Bronchial epithelial cell (primary cell): ENCODE measurements at places on chromosomes 1 and 21. TPM values are rescaled to one million over a fixed set of nuclear protein-coding genes. Genes with fewer than 3 reads are reported as not detected.

DNA sequence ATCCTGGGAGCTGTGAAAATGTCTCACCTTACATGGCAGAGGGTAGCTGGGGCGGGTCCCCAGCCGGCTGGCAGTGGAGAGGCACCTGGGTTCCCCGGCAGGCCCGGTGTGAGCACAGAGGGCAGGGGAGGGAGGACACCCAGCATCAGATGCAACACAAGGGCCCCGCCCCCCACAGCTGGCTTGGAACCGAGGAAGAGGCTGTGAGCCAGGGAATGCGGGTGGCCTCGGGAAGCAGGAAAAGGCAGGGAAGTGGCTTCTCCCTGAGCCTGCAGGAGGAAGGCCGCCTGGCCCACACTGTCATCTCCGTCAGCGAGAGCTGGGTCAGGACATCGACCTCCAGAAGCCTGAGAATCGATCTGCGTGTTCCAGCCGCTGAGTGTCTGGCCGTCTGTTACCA lies 87.3 kb downstream of the SIK1 start:
- DNase-seq: no peak

GRCh38 chr1:107551456-107551855 lies 410.6 kb downstream of the NTNG1 start:
- DNase-seq: no peak

GRCh38 chr1:58397187-58397820 lies 149.2 kb downstream of the OMA1 start:
- peak; percentile 53 for DNase-seq

DNA sequence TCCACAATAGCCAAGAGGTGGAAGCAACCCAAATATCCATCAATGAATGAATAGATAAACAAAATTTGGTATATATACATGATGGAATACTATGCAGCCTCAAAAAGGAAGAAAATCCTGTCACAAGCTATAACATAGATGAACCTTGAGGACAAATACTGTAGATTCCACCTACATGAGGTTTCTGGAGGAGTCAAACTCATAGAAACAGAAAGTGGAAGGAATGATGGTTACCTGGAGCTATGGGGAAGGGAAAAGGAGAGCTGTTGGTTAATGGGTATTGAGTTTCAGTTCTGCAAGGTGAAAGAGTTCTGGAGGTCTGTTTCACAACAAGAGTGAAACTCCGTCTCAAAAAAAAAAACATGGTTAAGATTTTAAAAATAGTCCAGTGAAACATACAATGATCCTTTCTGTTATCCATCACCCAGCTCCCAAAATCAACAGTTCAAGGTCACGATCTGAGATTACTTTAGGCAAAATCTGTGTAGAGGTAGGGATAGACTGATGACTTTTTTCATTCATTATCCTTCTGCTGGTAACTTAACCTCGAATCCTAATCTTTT lies 80.8 kb upstream of the HNRNPU start:
- no peak for DNase-seq

DNA sequence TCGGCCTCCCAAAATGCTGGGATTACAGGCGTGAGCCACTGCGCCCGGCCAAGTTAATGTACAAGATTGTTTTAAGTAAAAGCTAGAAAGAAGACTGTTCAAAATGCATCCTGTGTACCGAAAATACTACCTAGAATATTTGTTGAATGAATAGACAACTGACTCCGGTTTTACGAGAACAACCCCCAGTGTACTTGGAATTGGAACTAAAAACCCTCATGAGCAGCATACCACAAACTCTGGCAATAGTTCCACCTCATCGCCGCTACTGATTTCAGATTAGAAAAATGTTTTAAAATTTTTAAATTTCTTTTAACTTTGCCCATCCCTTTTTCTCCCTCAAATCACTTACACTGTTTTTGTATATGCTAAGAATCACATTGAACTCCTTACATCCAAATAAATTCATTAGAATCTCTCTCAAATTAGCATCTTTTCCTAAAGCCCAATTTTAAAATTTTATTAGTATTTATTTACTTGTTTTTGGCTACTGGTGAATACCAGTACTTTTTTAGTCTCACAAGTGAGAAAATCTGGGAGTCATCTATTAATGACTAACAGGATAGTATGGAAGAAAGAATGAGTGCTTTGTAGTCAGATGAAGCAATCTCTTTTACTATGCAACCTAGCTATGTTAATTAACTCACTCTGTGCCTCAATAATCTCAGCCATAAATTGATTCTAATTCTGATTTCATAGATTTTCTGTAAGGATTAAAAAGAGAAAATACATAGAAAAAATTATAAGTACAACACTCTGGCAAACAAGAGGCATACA lies 95.1 kb downstream of the GPATCH2 start:
- DNase-seq: peak; percentile 67

GRCh38 chr1:22120469-22120790 lies 22.5 kb downstream of the WNT4 start:
- DNase-seq: no peak

GRCh38 chr1:62212411-62212810 lies 17.8 kb downstream of the L1TD1 start:
- no peak for DNase-seq

- DNase-seq: no peak
Measured at GRCh38 chr21:32256251-32256650, 22.6 kb downstream of the MIS18A start.

DNA sequence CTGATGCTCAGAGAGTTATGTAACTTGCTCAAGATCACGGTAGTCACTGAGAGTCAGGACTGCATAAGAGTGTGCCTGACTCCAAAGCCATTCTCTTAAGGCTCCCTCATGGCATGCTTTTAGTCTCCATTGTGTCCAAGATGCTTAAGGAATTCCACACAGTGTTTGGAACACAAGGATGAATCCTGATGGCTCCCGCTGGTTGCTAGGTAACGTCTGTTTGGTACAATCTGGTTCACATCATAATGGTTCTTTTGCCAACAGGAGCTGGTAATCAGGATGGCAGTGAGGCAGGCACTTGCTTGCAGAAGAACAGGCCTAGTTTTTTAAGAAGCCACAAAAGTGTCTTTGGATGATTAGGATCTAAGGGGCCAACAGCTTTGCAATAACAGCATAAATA lies 436.5 kb upstream of the DAB1 start:
- no peak for DNase-seq

DNA sequence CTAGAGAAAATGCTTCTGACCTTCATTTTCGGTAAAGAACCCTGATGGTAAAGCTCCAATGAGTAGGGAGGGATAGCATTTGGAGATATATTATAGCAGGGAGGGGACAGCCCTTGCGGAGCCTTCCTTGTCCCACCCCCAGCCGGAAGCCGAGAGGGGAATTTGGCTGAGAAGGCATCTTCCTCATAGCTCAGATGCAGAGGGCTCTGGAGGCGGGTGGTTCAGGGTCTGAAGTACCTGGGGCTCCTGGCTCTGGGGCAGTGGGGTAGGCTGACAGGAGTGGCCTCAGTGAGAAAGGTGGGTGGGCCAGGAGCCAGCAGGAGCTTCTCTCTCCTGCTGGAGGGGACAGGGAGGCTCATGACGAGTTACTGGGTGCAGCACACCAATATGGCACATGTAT lies 88.0 kb upstream of the IFFO2 start:
- no peak for DNase-seq

DNA sequence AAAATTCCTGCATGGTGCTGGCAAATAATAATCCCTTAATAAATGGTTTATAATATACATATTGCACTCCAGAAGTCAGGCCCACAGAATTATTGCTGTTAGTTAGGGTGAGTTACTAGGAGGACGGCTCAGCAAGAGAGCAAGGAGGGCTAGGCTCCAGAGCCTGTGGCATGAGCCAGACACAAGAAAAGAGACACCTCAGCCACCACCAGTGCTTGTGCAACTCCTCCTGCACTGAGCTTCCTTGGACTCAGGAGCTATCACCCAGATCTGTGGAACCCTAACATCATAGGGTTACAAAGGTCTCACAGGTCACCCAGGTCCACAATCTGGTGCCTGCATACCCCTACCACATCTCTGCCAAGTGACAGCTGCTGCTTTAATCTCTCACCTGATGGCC lies 12.8 kb upstream of the LRRC8D start:
- DNase-seq: peak; percentile 8

- DNase-seq: no peak
Measured at GRCh38 chr1:227280836-227281235, 37.5 kb downstream of the CDC42BPA start.

DNA sequence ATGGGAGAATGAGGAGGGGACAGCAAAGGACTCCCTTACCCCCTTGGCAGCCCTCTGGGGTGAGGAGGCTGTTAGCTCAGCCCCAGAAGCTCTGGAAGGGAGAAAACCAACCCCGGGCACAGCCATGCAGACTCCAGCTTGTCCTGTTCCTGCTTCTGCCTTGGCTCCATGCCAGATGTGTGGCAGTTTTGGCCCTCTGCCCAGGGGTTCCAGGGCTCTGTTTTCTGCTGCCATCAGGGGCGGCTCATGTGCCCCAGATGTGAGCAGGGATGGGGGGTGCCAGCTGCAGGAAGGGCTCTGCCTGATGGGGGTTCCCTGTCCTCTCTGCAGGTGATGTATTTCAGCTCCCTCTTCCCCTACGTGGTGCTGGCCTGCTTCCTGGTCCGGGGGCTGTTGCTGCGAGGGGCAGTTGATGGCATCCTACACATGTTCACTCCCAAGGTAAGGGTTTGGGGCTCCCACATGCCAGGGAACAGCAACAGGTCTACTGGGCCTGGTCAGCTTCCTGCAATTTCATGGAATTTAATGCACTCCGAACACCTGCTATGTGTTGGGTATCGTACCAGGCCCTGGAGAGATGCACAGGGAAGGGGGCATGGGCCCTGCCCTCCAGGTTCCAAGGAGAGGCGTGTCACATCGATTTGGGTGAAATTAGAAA lies 26.1 kb downstream of the SLC6A17 start:
- peak; percentile 20 for DNase-seq

DNA sequence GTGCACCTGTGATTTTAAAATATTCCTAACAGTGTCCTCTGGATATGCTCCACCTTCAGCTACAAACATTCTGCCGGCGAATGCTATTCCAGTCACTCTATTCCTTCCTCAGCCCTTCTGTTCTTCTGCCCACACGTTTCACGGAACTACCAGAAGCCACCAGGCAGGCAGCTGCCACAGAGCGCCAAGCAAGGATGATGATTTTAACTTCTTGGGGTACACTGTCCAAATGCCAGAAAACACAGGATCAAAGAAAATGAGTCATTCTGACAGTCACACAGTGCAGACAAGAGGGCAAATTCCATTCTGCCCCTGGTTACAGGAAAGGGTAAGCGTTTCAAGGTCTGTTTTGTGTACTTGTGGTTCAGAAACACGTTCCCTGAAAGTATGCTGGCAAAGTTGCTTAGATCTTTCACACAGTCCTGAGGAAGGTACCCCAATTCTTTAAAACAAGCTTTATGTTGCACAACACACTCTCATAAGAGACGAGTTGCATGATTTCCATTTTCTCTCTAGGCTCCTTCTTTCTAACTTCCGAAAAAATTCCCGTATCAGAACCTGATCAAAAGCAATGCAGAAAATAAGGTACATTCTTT lies 508.3 kb upstream of the PKN2 start:
- peak; percentile 50 for DNase-seq

- no peak for DNase-seq
Measured at GRCh38 chr1:37047542-37047941, 13.2 kb upstream of the GRIK3 start.

- peak; percentile 39 for DNase-seq
Measured at GRCh38 chr1:192243721-192244120, 73.1 kb upstream of the RGS21 start.

- peak; percentile 47 for DNase-seq
Measured at GRCh38 chr1:164830628-164831027, 271.6 kb downstream of the PBX1 start.

DNA sequence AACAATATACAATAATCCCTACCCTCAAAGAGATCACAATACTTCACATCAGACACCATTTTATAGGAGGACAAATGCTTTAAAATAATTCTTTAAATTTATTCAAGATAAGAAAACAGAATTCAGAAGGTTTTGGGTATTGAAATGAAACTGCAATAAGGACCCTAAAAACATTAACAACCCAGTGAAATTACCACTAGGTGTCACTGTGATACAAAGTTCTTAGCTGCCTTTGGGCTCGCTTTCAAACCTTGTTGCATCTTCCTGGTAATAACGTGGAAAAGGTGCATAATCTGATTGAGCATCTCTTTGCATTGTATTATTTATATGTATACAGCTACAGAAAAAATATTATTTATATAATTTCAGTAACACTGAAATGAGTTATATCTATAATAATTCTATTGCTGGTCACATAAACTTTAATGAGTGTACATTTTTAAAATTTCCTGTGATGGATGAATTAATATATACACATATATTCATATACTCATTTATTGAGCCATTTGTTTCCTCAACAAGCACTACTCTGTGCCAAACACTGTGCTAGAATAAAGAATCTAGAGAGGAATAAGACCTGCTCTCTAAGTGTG lies 185.2 kb downstream of the FAF1 start:
- peak; percentile 65 for DNase-seq

DNA sequence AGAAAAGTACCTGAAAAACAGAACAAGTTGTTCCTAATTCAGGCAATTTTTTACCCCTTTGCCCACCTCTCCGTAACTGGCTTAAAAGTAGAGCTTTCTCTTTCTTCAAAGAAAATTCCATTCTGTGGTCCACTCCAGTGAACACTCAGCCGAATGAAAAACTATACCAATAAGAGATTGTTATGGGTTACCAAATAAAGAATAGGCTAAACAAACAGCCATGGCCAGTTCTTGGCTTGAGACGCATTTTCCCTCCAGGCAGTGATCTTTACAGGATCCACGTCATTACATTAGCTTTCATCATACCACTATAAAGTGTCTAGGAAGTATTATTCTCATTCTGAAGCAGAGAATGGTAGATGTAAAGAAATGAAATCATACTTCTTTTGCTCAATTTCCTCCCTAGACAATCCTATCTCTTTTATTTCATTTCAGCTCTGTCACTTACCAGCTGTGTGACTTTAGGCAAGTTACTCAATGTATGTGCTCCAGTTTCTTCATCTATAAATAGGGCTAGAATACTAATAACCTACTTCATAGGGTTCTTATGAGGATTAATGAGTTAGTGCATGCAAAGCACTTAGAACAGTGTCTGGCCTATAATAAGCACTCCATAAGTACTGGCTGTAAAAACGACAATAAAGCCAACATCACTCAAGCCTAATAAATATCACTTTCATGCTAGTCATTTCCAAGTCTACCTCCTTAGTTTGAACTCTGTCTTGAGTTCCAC lies 26.5 kb upstream of the TRIM45 start:
- peak; percentile 82 for DNase-seq

DNA sequence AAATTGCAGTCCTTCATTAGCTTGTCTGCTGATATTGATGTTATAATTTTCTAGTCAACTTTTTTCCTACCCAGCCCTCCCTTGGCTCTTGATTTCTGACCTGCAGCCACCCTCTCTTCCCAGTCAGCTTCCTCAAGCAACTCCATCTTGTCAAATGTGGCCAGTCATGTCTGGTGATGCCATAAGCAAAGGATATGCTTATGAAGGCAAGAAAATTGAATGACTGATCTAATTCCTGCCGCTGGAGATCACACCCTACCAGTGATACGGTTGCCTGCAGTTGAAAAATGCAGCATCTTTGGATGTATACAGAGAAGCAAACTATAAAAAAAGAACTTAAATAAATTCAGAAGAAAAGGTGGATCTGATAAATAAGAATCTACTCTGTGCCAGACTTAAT lies 297.1 kb upstream of the DAB1 start:
- DNase-seq: no peak

TMEM82 gene
- total RNA-seq: not detected in 2 replicates

NCSTN gene
- 27.9 and 36.7 TPM in 2 replicates for total RNA-seq

NADK gene
- 41.6 and 51.0 TPM in 2 replicates for total RNA-seq

CFHR4 gene
- not detected in 2 replicates for total RNA-seq

HRNR gene
- total RNA-seq: under 0.01 and 0.26 TPM in 2 replicates

TMCC2 gene
- total RNA-seq: 0.51 and 0.53 TPM in 2 replicates

SERTAD4 gene
- 0.26 and 0.64 TPM in 2 replicates for total RNA-seq

FAM72B gene
- 0.13 TPM in 1 of 2 replicates, not detected in the other for total RNA-seq

SLC44A5 gene
- total RNA-seq: under 0.01 and 0.38 TPM in 2 replicates

HSF2BP gene
- total RNA-seq: 5.8 and 6.6 TPM in 2 replicates
